ENCODE measurements at places on chromosomes 4 and X.
A peak's percentile ranks its signal among the peaks of the same experiment; 100 is the strongest.

- DNase-seq, result no peak
These were observed 3.3 kb downstream of the MYL5 start for GRCh38 chr4:677431-678293.

GRCh38 chr4:152956650-152957436, 20.7 kb downstream of the FHDC1 start:
- peak; percentile 66 for DNase-seq

DNA sequence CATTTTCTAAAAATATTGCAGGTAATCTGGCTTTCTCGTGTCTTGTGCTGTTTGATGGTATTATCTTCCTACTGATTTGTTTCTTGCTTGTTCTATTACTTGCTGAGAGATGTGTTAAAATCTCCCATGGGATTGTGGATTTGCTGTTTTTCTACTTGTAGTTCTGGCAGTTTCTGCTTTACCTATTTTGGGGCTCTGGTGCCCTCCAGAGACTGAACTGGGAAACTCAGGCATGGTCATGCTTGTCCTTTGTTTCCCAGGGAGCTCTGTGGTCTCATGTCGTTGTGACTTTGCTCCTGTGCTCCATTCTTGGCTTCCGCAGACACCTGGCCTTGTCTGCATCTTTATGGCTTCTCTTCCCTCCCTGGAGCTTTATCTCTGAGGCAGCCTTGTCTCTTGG, 39.5 kb downstream of the NSD2 start:
- peak; percentile 47 for DNase-seq

DNA sequence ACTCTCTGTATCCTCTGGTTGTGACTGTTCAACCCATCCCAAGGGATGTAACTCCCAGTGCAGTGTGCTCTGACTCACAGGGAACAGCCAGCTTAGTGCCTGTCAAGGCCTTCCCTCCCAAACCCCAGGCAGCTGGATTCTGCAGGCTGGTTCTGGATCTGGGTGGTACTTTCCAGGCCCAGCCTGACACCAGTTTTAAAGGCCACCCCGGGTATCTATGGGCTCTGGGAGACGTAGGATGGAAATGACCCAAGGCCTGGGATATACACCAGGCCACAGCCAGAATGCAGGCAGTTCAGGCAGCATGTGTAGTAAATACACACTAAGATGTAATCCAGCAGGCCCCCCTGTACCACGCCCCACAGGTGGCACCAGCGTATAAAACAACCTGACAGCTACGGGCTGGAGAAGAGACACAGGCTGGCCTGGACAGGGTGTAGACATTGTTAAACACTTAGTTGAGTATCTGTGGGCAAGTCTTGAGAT, 64.2 kb downstream of the SPINK2 start:
- DNase-seq, result no peak

DNA sequence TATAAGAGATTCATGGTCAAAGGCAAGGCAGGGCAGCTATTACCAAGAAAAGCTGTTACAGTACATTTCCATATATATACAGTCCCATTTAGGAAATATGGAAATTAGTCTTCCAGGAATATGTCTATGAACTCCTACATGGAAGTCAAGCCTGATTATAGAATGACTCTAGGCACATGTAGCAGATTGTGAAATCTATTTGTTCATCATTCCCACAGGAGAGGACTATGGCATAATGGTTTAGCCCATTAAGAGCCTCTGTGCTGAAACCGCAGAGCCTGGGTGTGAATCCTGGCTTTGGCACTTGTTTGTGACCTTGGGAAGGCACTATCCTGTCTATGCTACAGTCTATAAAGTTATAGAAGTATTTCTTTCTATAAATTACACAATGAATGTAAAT, 764.8 kb downstream of the RAPGEF2 start:
- no peak for DNase-seq

DNA sequence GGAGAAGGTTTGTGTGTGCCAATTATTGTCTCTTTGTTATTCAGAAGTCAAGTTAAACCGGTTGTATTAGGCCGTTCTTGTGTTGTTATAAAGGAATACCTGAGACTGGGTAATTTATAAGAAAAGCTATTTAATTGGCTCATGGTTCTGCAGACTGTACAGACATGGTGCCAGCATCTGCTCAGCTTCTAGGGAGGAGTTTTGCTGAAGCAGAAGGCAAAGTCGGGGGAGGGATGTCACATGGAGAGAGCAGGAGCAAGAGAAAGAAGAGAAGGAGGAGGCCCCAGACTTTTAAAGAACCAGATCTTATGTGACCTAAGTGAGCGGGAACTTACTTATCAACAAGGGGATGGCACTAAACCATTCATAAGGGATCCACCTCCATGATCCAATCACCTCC, 349.3 kb upstream of the PCDH18 start:
- no peak for DNase-seq

GRCh38 chr4:98919996-98920395, 8.9 kb downstream of the EIF4E start:
- DNase-seq, result no peak

DNA sequence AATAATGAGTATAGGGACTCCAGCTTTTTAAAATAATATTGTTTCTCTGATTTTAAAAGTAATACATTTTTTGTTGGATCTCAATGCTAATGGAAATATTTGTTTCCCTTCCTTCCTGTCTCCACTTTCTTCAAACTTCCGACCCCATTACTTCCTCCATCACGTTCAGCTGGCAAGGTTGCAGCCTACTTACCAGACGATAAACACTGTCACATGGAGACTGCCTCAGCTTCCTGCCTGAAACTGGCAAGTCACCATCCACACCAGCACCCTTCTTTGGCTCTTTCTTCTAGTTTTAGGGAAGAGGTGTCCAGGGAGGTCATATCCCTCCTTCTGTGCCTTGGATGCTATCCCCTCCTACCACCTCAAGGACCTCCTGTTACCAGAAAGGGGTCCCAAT, 3.4 kb upstream of the INTU start:
- DNase-seq, result no peak

DNA sequence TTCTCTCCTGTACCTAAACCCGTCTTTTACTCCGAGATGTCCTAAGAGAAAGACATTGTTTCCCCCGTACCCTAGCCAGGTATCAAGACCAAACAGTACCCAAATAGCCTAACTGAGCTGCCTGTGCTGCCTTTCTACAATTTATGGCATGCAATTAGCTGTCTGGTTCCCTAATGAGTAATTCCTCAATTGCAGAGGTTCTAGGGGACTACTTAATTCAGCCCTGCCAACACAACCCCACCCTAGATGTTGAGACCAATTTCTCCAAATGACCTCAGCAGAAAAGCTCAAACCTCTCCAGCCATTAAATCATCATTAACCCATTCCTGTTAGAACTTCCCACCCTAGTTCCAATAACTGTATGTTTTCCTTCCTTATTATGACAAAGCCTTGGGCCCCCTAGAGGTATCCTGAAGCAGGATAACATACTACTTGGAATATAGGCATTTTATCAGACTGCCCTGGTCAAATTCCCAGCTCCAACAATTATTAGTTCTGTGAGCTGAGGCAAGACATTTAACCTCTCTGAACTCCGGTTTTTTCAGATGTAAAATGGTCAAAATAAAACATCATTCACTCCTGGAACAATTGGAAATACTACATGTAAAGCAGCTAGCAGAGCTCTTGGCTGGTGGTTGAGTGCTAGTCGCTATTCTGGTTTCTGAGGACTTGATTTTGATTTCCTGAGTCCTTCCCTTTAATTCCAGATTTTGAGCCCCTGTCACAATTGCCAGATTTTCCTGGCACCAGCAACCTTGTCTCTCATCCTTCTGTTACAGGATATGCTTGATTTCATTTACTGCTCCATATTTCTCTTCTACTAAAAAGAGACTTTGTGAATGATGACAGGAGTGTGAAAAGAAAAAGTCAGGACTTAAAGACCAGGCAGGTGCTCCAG, 244.6 kb upstream of the TENM3 start:
- DNase-seq, result no peak

GRCh38 chr4:7073526-7074390, 5.9 kb upstream of the GRPEL1 start:
- DNase-seq, result peak; percentile 67

GRCh38 chr4:81307991-81308390, 93.0 kb upstream of the PRKG2 start:
- no peak for DNase-seq

GRCh38 chr4:5066101-5066500, 14.8 kb downstream of the STK32B start:
- DNase-seq, result no peak

- no peak for DNase-seq
These were observed 217.9 kb upstream of the KLHL4 start for GRCh38 chrX:87299563-87300160.

DNA sequence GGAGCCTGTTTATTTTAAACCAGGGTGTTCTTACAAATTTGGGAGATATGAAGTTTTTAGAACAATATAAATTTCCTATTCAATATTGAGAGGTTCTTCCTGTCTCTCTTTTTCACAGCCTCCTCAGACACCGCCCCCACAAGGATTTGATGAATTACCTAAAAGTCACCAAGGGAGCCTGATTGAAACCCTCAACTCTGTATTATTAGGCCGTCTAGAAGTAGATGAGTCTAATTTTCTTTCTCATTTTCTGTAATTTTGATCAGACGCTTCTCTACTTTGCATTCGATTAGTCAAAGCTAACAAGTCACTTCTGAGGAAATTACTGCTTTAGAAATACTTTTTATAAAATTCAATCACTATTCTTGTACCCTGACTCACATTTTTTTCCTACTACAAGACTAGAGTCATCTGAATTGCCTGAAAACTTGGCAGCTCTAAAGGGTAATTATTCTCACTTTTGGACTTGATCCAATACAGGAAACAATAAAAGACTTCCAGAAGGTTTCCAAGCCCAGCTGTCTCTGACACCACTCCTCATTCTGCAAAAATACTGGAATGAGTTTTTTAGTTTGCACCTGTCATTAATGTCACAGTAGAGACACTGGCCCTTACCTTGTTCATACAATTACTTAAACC, 111.2 kb downstream of the ELOVL6 start:
- no peak for DNase-seq

DNA sequence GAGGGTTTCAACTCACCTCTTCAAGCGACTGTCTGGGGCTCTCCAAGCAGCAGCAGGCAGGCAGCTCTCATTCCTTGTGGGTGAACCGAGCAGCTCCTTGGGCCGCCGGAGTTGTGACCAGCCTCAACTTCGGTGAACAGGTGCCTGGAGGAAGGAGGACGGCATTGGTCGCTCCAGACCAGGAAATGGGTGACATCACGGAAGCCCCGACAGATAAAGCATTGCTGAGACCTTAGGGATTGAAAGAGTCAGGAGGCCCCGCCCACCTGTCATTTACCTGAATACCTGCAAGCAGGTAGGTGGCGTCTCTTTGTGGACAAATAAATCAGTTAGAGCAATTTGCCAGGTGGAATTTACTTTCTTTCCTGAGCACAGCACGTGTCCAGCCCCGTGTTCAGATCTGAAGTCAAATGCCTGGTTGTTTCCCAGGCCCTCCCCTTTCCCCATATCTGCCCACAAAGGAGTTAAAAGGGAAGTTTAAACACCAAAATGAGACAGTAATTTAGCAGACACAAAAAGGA, at the start of gene LNX1:
TSS of gene LNX1 (minus strand) at position 115 of the 521 bp plus-strand sequence. CDS start 17,484 bp downstream, outside the sequence.
- DNase-seq, result peak; percentile 24

- DNase-seq, result no peak
These were observed 2.3 kb downstream of the SPATA4 start for GRCh38 chr4:176193126-176193525.

DNA sequence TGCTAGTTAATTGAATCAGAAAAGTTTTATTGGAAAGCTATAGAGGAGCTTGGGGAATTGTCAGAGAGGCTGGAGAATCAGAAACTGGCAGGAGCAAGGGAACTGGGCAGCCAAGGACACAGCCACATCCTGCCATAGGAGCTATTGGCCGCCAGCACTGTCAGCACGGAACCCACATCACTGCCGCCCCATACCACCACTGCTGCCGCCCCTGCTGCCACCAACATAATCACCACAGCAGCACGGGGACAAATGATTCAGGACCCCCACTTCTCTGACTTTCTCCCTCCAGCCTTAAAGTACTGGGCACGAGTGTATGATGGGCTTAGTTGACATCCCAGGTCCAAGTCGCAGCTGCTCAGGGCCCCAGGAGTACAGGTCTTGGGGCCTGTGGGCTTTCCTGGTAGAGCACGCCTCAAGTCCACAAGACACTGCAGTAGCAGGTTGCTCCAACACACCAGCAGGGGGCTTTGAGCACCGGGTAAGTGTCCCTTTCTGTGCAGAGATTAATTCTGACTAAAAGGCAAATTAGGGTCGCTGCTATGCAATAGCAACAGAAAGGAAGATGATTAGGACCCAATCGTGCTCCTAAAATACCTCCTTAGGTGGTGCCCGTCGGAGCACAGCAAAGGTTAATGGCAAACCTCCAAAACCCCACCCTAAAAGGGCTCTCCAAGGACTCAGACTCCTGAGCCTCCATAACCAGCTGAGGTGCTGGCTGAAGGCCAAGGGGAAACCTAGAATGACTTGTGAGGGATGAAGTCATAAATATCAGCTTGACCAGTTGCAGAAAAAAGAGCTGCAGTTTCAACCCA, 6.9 kb downstream of the PJA1 start:
- DNase-seq, result no peak

GRCh38 chrX:70046978-70047377, 2.8 kb downstream of the AWAT2 start:
- DNase-seq, result no peak
